ENCODE measurements at places on chromosomes 4 and X. TPM values are rescaled to one million over a fixed set of nuclear protein-coding genes. Genes with fewer than 3 reads are reported as not detected.

- no peak overlapping the region for H3K27ac ChIP-seq
- H3K4me3 ChIP-seq, result no peak overlapping the region
- no peak for DNase-seq
- H3K4me1 ChIP-seq, result no peaks in the 10 kb centered on the region
- no peaks in the 10 kb centered on the region for H3K36me3 ChIP-seq
Measured at GRCh38 chr4:110418641-110419040, 57.3 kb upstream of the ENPEP start.

- peaks cover 4% of the 10 kb centered on the region for H3K27me3 ChIP-seq
- no peak overlapping the region for H3K4me3 ChIP-seq
- H3K36me3 ChIP-seq, result no peaks in the 10 kb centered on the region
Measured at GRCh38 chr4:154421618-154422017, 70.0 kb downstream of the DCHS2 start.

DNA sequence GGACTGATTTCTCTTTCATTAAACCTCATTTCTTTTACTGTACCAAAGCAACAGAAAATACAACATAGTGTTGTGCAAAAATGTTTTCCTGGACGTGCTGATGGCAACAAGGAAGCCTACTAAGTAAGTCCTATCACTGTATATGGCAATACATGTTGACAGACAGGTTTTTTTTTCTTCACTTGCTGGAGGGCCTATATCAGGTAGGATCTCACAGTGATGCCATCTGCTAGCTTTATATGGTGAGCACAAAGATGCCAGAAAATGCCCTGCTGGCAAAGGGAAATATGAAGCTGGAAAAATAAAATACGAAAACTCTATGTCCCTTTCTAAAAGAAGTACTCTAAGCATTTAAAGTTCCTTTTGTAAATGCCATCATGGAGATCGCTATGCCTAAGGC lies 119.0 kb upstream of the PDLIM3 start:
- no peak for DNase-seq
- H3K36me3 ChIP-seq, result no peaks in the 10 kb centered on the region
- no peak overlapping the region for H3K27ac ChIP-seq
- H3K4me3 ChIP-seq, result no peak overlapping the region

The RNF150 gene
- not detected for total RNA-seq

The CXCL3 gene
- total RNA-seq, result 1.1 TPM

The TSPAN5 gene
- total RNA-seq, result 13.7 TPM

The PPP1R2C gene
- not detected for total RNA-seq

The USP38 gene
- 39.5 TPM for total RNA-seq

The ZCCHC4 gene
- 12.0 TPM for total RNA-seq
